ENCODE measurements at places on chromosomes 2 and 18. TPM values are rescaled to one million over a fixed set of nuclear protein-coding genes. Genes with fewer than 3 reads are reported as not detected.

DNA sequence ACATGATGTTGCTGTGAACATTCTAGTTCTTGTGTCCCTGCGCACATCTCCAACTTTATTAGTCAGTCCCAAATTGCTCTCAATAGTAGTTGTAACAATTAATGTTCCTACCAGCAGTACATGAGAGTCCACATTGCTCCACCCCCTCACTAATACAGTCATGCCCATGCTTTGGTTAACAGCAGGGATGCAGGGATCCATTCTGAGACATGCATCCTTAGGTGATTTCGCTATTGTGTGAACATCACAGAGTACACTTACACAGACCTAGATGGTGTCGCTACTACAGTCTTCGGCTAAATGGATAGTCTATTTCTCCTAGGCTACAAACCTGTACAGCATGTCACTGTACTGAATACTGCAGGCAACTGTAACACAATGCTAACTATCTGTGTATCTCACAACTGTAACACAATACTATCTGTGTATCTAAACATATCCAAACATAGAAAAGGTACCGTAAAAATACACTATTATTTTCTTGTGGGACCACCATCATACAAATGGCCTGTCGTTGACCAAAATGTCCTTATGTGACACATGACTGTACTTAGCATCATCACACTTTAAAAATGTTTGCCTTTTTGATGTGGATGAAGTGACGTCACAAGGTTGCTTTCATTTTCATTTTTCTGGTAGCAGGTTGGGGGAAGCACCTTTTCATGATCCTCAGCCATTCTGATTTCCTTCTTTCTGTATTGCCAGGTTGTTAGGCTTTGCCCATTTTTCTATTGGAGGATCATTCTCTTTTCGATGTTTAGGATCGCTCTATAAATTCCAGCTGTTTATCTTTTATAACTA, 82.9 kb upstream of the RNF152 start:
- H3K4me3 ChIP-seq = no peak overlapping the region
- H3K36me3 ChIP-seq = no peaks in the 10 kb centered on the region
- no peak overlapping the region for H3K27ac ChIP-seq
- DNase-seq = no peak
- H3K27me3 ChIP-seq = no peaks in the 10 kb centered on the region
- H3K4me1 ChIP-seq = no peaks in the 10 kb centered on the region

C2orf66 gene
- total RNA-seq = not detected

GAD1 gene
- total RNA-seq = 0.13 TPM

DNA sequence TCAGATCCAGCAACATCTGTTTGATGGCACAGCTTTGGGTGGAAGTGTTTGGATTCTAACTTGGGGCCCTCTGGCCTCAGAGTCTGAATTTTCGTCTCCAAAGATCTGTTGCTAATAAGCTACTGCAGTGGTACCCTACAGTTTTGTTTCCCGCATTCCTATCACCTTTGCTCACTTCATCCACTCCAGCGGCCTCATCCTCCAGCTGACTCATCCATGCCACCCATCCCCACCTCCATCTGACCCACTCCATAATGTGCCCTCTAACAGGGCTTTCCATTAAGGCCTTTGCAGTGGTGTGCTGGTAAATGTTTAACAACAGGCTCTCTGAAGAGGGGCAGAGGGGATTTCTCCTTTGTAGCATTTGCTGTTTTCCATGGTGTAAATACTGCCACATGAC, 225.5 kb downstream of the TGIF1 start:
- H3K4me3 ChIP-seq = no peak overlapping the region
- no peak overlapping the region for H3K27ac ChIP-seq
- no peaks in the 10 kb centered on the region for H3K27me3 ChIP-seq
- DNase-seq = peak; percentile 45
- no peaks in the 10 kb centered on the region for H3K36me3 ChIP-seq

DNA sequence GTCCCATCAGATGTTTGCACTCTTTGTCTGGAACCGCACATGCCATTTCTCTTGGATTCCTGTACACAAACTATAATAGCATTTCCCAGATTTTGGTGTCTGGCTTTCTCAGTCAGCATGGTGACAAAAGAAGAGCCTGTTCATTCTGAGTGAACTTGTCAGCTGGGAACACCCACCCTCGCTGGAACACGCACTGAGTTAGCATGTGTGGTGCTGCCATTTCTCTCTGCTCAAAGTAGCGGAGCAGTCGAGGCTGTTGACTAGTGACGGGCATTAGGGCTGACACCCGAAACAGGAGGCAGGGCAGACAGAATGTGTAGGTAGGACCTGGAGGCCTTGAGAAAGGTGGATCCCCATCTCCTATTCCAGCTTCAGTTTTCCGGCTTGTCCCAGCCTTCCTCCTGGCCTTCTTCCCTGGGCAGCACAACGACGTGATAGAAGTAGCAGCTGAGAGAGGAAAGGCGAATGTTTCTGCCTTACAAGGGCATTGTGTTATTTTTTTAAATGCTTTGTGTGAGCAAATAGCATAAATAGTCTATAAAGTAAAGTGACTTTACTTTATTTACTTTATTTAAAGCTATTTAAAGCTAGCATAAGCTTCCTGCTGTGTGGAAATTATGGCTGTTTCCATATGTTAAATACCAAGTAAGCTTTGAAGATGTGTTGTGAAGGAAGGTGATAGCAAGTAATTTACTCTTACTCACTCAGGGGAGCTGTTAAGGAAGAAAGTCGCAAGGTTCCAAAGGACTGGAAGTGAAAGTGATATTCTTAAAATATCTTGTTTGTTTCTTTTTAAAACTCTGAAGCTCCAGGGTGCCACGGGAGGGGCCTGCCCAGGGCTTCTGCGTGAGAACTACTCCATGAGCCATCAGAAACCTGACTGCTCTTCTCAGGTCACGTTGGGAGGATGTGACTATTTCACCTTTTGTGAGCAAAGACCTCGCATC, 272.6 kb downstream of the NEDD4L start:
- no peaks in the 10 kb centered on the region for H3K36me3 ChIP-seq
- DNase-seq = no peak
- no peak overlapping the region for H3K4me3 ChIP-seq
- H3K27me3 ChIP-seq = no peaks in the 10 kb centered on the region

- no peaks in the 10 kb centered on the region for H3K27me3 ChIP-seq
- no peak overlapping the region for H3K27ac ChIP-seq
- H3K36me3 ChIP-seq = peaks cover 4% of the 10 kb centered on the region
- no peak for DNase-seq
These were observed 40.3 kb downstream of the CLASP1 start for GRCh38 chr2:121608967-121609366.

DNA sequence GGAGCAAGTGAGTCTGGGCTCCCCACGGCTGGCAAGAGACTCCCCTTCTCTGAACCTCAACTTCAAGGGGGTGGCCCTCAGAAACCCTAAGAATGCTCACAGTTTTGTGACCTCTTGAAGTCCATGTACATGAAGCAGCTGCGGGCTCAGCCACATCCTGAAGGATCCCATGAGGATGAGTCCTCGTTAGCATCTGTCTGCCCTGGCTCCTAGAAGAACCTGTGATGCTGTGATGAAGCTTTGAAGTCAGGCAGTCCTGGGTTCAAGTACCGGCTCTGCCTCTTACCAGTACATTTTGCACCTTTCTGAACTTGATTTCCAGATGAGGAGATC, 38.1 kb downstream of the SDC1 start:
- no peak overlapping the region for H3K4me3 ChIP-seq
- no peaks in the 10 kb centered on the region for H3K36me3 ChIP-seq
- H3K4me1 ChIP-seq = peaks cover 14% of the 10 kb centered on the region
- DNase-seq = no peak
- no peaks in the 10 kb centered on the region for H3K27me3 ChIP-seq

RASGRP3 gene
- not detected for total RNA-seq

TANC1 gene
- 16.3 TPM for total RNA-seq

GRCh38 chr2:129263939-129264338, 715.5 kb upstream of the RAB6C start:
- DNase-seq = no peak
- no peaks in the 10 kb centered on the region for H3K36me3 ChIP-seq
- H3K27me3 ChIP-seq = no peaks in the 10 kb centered on the region
- H3K27ac ChIP-seq = no peak overlapping the region
- H3K4me1 ChIP-seq = no peaks in the 10 kb centered on the region

DNA sequence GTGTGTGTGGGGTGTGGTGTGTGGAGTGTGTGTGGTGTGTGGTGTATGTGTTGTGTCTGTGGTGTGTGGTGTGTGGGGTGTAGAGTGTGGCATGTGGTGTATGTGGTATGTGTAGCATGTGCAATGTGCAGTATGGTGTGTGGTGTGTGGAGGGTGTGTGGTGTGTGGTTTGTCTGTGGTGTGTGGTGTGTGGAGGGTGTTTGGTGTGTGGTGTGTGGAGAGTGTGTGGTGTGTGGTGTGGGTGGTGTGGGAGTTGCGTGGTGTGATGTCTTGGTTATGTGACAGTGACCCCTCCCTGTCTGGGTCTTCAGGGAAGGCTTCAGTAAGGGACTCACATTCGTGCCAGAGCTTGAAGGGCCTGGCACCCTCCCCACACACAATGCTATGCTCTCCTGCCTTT, 718.2 kb upstream of the SOX11 start:
- no peaks in the 10 kb centered on the region for H3K36me3 ChIP-seq
- H3K27ac ChIP-seq = no peak overlapping the region
- no peaks in the 10 kb centered on the region for H3K4me1 ChIP-seq
- H3K27me3 ChIP-seq = no peaks in the 10 kb centered on the region
- no peak for DNase-seq

- no peaks in the 10 kb centered on the region for H3K27me3 ChIP-seq
- no peak for DNase-seq
- no peaks in the 10 kb centered on the region for H3K36me3 ChIP-seq
- H3K4me1 ChIP-seq = no peaks in the 10 kb centered on the region
These were observed 183.5 kb downstream of the SEPTIN10 start for GRCh38 chr2:109430329-109430636.

DNA sequence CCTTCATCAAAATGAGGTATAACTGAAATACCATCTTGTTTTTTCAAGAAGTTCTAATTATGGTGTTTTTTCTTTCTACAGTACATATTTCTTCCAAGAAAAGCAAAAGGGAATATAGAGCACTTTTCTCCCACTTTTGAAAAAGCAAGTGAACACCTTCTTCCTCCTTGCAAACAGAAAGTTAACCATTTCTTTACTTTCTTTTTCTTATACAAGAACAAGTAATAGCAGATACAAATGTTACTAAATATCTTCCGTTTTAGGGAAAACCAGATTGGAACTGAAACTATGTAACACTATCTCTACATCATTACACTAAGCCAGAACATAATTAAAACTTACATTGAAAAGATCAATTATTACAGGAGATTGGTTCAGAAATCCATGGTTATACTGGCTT, 44.0 kb downstream of the COBLL1 start:
- no peak for DNase-seq
- H3K4me1 ChIP-seq = peaks cover 15% of the 10 kb centered on the region
- no peak overlapping the region for H3K27ac ChIP-seq
- H3K36me3 ChIP-seq = no peaks in the 10 kb centered on the region
- H3K27me3 ChIP-seq = no peaks in the 10 kb centered on the region

DNA sequence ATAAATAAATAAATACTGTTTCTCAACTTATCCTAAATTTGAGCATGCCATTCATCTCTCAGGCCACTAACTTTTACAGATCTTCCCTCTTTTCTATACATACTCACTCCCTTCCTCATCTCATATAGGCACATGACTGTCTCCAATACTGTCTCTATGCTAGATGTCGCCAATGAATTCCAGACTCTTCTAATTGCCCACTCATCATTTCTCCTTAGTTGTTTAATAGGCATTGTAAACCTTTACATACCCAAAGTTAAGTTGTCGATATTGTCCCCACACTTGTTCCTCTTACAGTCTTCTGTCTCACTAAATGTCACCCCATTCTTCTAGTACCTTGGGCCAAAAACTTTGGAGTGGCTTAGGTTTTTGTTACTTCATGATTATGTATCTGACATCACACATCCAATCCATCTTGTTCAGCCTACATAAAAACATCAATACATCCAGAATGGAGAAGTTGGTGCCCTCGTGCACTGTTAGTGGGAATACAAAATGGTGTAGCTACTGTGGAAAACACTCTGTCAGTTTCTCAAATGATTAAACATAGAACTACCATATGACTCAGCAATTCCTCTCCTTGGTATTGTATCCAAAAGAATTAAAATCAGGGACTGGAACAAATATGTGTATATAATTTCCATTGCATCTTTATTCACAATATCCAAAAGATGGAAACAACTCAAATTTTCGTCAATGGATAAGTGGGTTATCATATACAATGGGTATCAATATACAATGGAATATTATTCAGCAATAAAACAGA, 935.1 kb downstream of the SLC4A3 start:
- no peaks in the 10 kb centered on the region for H3K27me3 ChIP-seq
- H3K36me3 ChIP-seq = no peaks in the 10 kb centered on the region
- H3K4me1 ChIP-seq = no peaks in the 10 kb centered on the region
- H3K27ac ChIP-seq = no peak overlapping the region
- H3K4me3 ChIP-seq = no peak overlapping the region
- no peak for DNase-seq

ZNF514 gene
- total RNA-seq = 8.1 TPM

- H3K27me3 ChIP-seq = no peaks in the 10 kb centered on the region
- no peak overlapping the region for H3K4me3 ChIP-seq
- H3K36me3 ChIP-seq = no peaks in the 10 kb centered on the region
- DNase-seq = no peak
These were observed 65.4 kb downstream of the ZCCHC2 start for GRCh38 chr18:62588217-62588616.

IL37 gene
- not detected for total RNA-seq

GRCh38 chr2:45269149-45269793, 260.0 kb upstream of the SIX2 start:
- 0 out of 2 replicates have a peak, but pooled peaks cover 4% of the 10 kb centered on the region for H3K27me3 ChIP-seq
- H3K36me3 ChIP-seq = no peaks in the 10 kb centered on the region
- H3K4me3 ChIP-seq = no peak overlapping the region
- peak; percentile 35 for DNase-seq

- no peaks in the 10 kb centered on the region for H3K36me3 ChIP-seq
- H3K4me3 ChIP-seq = no peak overlapping the region
- no peaks in the 10 kb centered on the region for H3K27me3 ChIP-seq
- no peak for DNase-seq
- H3K4me1 ChIP-seq = no peaks in the 10 kb centered on the region
These were observed 26.1 kb upstream of the SYT4 start for GRCh38 chr18:43303376-43303775.

TFPI gene
- total RNA-seq = 31.5 TPM

NCKAP5 gene
- total RNA-seq = 0.65 TPM

DNA sequence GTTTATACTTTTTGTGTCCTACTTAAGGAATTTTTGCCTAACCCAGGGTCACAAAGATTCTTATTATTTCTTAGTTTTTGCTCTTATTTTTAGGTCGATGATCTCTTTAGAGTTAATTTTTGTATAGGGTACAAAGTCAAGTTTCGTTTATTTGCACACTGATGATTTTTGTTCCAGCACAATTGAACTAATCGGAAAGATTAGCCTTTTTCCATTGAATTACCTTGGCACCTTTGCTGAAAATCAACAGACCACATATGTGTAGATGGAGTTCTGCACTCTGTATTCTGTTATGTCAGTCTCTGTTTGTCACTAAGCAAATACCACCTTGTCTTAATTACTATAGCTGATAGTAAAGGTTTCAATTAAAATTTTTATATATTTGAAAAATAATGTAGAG, 18.7 kb downstream of the EML4 start:
- no peak overlapping the region for H3K4me3 ChIP-seq
- H3K36me3 ChIP-seq = no peaks in the 10 kb centered on the region
- H3K4me1 ChIP-seq = peaks cover 16% of the 10 kb centered on the region
- no peak for DNase-seq
- no peaks in the 10 kb centered on the region for H3K27me3 ChIP-seq

SPHKAP gene
- total RNA-seq = 0.32 TPM

- no peak overlapping the region for H3K27ac ChIP-seq
- no peaks in the 10 kb centered on the region for H3K36me3 ChIP-seq
- H3K4me1 ChIP-seq = peaks cover 69% of the 10 kb centered on the region
- H3K27me3 ChIP-seq = no peaks in the 10 kb centered on the region
These were observed 9.6 kb downstream of the ANTXR1 start for GRCh38 chr2:69022548-69022947.

CYP27C1 gene
- 0.65 TPM for total RNA-seq

- DNase-seq = peak; percentile 69
- H3K27me3 ChIP-seq = no peaks in the 10 kb centered on the region
- H3K27ac ChIP-seq = no peak overlapping the region
- peaks cover 27% of the 10 kb centered on the region for H3K4me1 ChIP-seq
- no peak overlapping the region for H3K4me3 ChIP-seq
These were observed 239.7 kb upstream of the RASGRP3 start for GRCh38 chr2:33236482-33237385.

All from GM23248 (cell line).